ENCODE measurements at places on chromosomes 7 and 10.

- no peak for DNase-seq
Observed at GRCh38 chr10:69508738-69509340, 57.6 kb downstream of the TSPAN15 start.

- DNase-seq: no peak
Observed at GRCh38 chr7:127620406-127621233, 2.7 kb upstream of the PAX4 start.

DNA sequence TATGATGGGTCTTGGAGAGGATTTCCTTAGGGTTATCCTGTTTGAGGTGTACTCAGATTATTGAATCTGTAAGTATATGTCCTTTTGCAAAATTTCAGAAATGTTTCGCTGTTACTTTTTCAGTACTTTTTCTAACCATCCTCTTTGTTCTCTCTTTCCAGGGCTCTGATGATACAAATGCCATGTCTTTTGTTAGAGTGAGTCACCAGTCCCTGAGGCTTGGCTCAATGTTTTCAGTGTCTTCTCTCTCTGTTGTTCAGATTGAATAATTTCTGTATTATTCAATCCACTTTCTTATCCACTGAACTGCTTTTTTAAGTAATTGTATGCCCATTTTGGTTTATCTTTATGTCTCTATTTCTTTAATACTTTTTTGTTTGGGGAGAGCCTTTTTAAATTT is 449.4 kb downstream of the TNS3 start:
- no peak for DNase-seq

DNA sequence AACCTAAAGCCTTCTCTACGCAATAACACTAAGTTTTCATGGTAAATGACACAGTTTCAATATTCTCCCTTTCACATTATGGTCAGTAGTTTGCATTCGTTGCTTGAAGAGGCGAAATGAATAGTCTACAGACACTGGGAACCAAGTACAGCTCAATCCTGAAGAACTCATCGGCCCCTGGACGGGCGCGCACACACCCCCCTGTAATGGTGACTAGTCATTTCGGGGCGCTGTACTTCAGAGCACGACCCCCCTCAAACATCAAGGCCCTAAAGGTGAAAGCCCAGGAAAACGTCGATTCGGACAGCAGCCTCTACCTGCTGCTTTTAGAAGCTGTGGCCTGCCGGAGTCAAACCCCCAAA is 1.0 kb downstream of the NT5C2 start:
- DNase-seq: peak; percentile 34

GRCh38 chr7:76074306-76074971 is 26.5 kb downstream of the MDH2 start:
- DNase-seq: no peak

DNA sequence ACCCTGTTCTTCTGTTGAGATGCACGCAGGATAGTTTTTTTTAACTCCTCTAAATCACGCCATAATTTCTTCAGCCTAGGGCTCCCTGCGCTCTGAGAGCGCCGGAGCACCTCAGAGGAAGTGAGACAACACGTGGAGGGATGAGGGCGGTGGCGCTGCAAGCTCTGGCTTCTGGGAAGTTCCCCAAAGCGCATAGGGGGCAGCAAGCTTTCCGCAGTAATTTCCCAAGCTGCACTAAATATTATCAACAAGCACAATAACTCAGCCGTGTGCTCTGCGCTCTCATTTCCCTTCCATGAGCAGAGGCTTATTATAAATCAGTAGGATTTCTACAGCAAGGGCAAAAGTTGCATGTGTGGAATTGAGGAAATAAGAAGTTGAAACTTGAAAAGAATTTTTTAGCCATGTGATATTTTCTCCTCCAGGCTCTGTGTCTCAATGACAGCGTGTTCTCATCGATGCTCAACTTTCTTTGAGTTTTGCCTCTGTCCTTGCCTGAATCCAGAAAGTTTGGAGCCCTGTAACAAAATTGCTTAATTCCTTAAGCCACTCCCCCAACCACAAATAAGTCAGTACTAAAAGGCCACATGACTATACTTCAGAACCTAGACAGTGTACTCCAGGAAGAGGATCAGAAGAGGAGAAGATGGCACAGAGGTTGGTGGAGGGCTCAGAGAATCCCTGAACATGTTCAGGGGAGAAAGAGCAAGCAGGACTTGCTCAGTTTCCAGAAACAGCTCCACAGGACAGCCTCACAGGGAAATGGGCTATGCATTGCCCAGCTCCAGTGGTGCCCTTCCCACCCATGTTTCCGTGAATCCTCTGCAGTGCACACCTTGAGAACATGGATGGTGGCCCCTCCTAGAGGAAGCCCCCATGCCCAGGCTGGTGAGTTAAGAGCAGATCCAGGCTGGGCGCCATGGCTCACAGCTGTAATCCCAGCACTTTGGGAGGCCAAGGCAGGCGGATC is 221.5 kb upstream of the GHITM start:
- no peak for DNase-seq

GRCh38 chr10:63166742-63167258 is 33.7 kb downstream of the NRBF2 start:
- no peak for DNase-seq

DNA sequence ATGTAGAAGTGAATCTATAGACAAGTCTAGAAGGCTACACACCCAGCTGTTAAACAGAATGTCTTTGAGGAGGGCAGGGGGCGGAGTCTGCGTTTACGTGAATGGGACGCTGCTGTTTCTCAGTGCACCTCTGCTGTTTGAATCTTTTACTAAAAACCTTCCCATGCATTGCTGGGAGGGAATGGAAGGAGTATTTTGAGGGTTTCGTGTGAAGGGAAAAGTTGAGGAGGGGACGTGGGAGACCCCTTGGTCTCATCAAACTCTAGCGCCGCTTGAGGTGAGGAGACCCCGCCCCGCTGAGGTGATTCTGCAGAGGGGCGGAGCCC is 492 bp upstream of the VCL start:
- no peak for DNase-seq

Data from stimulated activated CD4-positive, alpha-beta T cell treated with anti-CD3 and anti-CD28 coated beads, Interleukin-2, amount 100 ng/mL, for 24 hours (primary cell).